ENCODE measurements at places on chromosomes 12 and 14.

GRCh38 chr12:85425349-85425612 is 145.3 kb downstream of the ALX1 start:
- no peak for DNase-seq

- no peak for DNase-seq
These were observed 6.4 kb downstream of the SUSD6 start for GRCh38 chr14:69617796-69618195.

GRCh38 chr12:56635806-56636674 is 5.9 kb upstream of the BAZ2A start:
- peak; percentile 54 for DNase-seq

- DNase-seq, result no peak
These were observed 1.1 kb upstream of the SSH1 start for GRCh38 chr12:108858311-108859074.

- DNase-seq, result no peak
These were observed 22.0 kb downstream of the USP15 start for GRCh38 chr12:62282057-62282774.

DNA sequence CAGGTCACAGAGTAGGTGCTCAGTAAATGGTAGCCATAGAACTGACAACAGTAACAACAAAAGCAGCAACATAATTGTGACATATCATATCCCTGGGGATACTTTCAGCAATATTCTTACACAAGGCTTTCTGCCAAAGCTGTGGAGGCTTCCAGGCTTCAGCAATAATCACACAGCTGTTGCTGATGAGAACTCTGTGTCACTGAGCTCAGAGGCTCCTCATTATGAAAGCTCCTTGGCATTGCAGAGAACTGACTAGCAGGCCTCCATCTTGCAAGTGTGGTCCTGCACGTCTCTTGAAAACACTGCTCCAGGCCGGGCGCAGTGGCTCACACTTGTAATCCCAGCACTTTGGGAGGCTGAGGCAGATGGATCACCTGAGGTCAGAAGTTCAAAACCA is 97.3 kb upstream of the BTG1 start:
- no peak for DNase-seq

GRCh38 chr14:53472306-53472705 is 319.2 kb upstream of the DDHD1 start:
- DNase-seq, result no peak

GRCh38 chr12:219891-220352 is 6.0 kb upstream of the SLC6A12 start:
- DNase-seq, result peak; percentile 70

- DNase-seq, result no peak
These were observed 28.7 kb upstream of the REP15 start for GRCh38 chr12:27667540-27667939.

DNA sequence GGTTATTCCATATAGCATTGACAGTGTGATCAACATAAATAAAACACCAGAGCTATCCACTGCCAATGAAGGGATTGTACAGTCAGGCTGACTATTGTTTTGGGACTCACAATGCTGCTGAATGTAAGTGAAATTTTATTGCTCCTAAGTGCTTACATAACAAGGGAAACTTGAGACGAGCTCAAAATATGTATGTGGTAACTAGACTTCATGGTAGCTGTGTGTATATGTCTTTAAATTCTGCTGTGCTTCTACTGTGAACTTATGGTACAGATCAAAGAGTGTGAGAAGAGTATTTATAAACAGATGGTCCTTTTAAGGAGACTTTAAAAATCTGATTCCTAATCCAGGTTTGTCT is 6.9 kb downstream of the FLRT2 start:
- peak; percentile 29 for DNase-seq

DNA sequence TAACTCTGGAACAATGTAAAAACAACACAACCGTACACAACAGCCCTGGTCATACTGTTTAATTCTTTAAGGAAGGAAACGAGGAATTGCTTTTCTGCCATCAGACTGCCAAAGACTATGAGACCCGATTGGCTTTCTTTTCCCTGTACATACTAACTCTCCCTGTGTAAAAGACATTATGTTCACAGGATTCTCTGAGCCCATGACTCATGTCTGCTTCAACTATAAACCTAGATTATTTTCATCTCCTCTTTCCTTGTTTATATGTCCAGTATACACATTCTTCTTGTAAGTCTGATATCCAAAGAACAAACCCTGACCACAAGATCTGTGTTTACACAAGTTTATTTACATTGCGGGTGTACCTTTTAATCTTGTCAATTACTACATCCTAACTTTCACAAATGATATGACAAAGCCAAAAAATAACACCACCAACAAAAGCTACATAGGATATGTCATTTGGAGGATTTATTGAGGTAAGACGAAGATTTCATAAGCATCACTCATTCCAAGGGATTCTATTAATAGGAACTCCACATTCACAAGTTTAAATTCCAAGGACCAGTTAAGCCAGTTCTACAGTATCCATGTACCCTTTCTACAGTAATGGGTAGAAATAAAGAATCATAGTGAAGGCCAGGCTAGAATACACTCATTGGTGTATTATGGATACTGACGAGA is 67.3 kb downstream of the STXBP6 start:
- no peak for DNase-seq

DNA sequence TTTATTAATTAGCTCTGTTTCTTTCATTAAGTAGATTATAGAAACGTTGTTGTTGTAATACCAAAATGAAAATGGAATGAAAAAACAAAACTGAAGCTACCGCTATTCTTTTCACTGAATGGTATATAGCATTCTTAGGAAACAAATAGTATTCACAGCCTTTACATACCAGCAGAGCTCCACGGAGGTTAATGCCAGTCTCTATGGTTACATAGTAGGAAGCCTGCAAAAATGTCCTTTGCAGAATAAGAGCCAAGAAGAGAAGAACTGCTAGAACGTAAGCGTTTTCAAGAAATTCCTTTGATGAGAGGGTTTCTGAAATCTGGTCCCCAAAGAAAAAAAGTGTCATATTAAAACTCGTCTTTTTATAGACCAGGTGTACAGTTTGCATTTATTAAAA is 30.6 kb downstream of the ABCC9 start:
- DNase-seq, result no peak
